ENCODE measurements at places on chromosomes 3 and 15.

DNA sequence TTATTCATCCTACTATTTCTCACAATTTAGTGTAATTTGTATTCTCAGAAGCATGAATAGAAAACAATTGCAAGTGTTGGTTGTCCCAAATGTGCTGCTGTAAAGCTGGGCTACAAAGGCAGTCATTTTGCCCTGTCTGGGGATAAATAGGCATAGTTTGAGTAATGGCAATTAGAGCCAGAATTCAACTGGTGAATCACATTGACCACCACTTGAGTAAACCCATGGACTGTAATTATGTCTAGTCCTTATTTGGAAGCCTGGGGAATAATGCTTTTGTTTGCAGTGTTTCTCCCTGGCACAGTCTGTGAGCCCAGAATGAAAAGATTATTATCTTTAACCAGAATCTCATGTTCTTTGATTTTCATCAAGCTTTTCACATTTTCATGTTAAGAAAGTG is 30.5 kb upstream of the CHL1 start:
- DNase-seq = no peak

- no peak for DNase-seq
These were observed 10.1 kb downstream of the LCTL start for GRCh38 chr15:66555685-66556084.

GRCh38 chr15:91965501-91966193 is 112.1 kb downstream of the SLCO3A1 start:
- DNase-seq = peak; percentile 79

DNA sequence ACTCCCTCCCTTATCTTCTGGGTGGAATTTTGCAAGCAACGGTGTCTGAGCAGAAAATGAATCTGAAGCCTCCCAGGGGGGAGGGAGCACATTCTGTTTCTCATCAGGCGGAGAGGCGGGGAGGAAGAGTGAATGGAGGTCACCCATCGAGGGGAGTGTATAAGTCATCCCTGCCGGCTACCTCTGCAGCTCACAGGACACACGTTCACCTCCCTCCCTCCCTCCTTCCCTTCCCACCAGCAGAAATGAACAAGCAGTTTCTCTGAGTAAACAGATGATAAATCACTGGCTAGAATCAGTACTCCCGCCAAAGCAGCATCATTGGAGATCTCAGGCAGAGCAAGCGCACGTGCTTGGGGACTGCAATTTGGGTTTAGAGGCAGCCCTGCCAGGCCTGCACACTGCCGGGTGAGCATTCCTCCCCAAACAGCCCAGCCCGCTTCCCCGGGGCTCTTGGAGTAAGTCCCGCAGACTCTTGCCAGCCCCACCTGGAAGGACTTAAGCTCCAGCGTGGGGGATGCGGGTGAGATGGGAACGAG is 38.3 kb downstream of the CPN2 start:
- no peak for DNase-seq

GRCh38 chr3:112407214-112407887 is 74.4 kb downstream of the CD200 start:
- no peak for DNase-seq

DNA sequence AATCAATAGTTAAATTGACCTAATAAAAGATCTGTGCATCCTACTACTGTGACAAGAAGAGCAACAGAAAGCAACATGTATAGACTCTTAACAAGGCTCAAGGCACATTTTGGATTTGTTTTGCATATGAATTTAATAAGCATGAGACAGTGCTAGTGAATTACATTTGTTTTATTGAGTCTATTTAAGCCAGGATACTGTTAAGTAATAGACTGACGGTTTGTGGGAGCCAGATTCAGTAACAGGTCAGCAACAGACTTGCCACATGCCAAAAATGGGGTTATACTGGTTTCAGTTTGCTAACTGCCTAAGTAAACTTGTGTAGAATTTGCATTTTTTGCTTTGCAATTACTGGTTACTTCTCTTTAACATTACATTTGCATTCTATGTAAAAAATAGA is 54.0 kb downstream of the MBNL1 start:
- no peak for DNase-seq

- peak; percentile 71 for DNase-seq
These were observed 612 bp downstream of the APPL1 start for GRCh38 chr3:57227930-57228751.

DNA sequence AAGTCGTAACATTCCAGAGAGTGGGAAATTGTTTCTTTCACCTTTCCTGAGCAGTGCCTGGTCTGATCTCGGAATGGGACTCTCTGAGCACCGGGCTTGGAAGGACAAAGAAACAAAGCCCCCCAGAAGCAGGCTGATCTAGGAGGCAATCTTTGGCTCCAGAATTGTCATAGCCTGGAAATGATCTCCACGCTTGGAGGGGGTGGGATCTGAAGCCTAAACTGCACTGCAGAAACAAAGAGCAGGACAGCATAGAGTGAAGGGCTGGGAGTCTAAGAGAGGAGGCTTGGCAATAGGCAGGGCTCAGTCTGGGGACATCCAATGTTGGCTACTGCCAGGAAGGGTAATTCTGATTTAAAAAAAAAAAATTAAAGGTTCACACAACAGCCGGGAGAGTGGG is 1.9 kb downstream of the CRABP1 start:
- no peak for DNase-seq

DNA sequence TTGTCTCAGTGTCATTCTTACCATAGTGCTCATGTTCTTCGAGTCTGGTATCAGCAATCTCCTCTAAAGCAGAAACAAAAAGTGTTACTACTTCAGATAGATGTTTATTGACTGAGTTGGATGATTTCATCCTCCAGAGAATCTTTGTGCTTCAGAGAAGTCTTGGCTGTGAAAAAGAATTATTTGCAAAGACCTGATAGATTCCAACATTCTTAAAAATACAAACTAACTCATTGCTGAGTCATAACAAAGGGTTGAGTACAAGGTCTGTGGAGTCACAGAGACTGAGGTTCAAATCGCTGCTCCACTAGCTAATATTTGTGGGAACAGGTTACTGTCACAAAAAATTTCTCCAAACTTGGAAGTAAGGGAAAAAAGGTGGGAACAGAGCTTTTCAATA is 9.0 kb upstream of the STRIT1 start:
- no peak for DNase-seq

DNA sequence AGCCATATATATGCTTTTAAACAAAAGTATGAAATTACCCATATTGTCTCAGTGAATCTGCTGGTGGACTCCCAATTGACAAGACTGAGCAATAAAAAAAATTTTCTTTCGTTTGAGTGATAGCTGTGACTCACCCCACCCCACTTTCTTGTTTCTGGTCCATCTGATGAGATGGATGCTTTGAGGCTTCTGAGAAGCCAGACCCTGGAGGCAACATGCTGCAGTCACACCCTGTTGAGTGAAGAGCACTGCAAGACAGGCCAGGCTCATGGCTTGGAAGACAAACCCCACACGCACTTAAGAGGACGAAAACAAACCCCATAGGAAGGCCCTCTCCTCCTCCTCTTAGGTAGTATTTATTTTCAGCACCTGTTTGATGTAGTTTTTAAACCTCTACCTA is 276.0 kb upstream of the TTC14 start:
- no peak for DNase-seq

- peak; percentile 9 for DNase-seq
These were observed 170.0 kb downstream of the TMEM108 start for GRCh38 chr3:133208184-133208583.

- no peak for DNase-seq
These were observed 41.0 kb downstream of the MBNL1 start for GRCh38 chr3:152309535-152310307.

- no peak for DNase-seq
These were observed 17.5 kb downstream of the CCR8 start for GRCh38 chr3:39346785-39347585.

DNA sequence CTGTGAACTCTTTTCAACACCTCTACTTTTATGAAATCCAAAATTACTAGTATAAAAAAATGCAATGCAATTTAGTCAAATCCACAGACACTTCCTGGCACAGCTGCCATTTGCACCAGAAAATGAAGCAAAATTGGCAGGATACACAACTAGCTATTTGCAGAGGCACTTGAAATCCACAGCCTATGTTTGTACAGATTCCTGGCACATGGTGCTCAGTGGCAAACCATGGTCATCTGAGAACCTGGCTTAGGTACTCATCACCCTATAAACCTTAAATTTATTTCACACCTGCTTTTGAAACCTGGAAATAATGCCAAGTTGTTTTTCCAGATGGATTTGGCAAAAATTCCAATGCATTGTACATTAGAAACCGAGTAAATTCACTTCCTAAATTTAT is 20.2 kb upstream of the PPM1L start:
- DNase-seq = no peak

DNA sequence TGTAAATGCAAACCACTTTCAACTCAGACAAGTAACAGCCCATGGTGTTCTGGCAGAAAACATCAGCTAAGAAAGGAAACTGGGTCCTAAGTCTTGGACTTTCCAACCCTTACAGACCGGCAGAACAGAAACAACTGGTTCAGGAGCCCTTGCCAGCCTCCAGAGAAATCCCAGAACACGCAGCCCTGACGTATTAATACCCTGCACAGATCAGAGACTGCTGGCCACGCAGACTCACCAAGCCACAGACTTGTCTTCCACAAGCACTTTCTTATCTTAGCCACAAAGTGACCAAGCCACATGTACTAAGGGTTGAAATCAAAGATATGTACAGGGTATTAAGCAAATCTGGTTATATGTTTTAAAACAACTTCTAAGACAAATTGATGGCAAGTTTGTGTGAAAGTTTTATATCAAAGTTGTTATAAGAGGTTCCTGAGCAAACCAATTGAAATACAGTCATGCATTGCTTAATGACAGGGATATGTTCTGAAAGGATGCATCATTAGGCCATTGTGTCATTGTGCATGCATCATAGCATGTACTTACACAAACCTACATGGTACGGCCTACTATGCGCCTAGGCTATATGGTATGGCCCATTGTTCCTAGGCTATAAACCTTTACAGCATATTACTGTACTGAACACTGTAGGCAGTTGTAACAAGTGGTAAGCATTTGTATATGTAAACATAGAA is 36.8 kb downstream of the BTD start:
- DNase-seq = no peak

- DNase-seq = no peak
These were observed 24.3 kb upstream of the GP5 start for GRCh38 chr3:194423317-194423716.

- no peak for DNase-seq
These were observed 20.8 kb upstream of the ITGB5 start for GRCh38 chr3:124907957-124908356.

- DNase-seq = no peak
These were observed 102.2 kb downstream of the HHLA2 start for GRCh38 chr3:108398510-108398909.

GRCh38 chr3:120506076-120506827 is 55.5 kb upstream of the FSTL1 start:
- DNase-seq = no peak

- peak; percentile 68 for DNase-seq
These were observed 125.1 kb downstream of the TIGIT start for GRCh38 chr3:114418724-114419543.

GRCh38 chr15:59292442-59293151 is 80.1 kb downstream of the MYO1E start:
- no peak for DNase-seq

DNA sequence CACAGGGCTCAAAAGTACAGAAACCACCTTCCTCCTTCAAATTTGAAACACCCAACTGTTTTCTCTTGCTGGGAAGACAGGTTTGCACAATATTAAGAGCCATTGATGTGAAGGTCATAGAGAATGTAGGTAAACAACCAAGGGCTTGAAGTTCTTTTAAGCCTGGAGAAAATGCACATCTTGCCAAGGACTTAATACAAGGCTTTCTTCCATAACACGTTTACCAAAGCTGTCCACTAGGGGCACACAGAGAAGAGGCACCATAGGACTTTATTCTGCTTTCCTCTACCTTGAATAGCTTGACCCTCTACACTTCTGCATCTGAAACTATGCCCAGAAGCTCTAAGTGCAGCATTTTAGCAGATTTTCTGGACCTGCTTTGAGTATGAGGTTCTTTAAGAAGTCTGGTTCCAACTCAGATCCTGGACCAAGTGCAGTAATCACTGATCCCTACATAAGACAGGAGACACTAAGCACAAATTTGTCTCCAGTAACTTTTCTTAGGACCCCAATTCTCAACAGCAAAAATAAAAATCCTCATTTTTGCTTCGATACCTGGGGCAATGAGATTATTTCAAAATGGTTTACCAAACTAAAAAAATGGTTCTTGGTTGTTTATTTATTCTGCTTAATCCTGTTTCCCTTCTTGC is 138.0 kb downstream of the FBN1 start:
- peak; percentile 39 for DNase-seq

DNA sequence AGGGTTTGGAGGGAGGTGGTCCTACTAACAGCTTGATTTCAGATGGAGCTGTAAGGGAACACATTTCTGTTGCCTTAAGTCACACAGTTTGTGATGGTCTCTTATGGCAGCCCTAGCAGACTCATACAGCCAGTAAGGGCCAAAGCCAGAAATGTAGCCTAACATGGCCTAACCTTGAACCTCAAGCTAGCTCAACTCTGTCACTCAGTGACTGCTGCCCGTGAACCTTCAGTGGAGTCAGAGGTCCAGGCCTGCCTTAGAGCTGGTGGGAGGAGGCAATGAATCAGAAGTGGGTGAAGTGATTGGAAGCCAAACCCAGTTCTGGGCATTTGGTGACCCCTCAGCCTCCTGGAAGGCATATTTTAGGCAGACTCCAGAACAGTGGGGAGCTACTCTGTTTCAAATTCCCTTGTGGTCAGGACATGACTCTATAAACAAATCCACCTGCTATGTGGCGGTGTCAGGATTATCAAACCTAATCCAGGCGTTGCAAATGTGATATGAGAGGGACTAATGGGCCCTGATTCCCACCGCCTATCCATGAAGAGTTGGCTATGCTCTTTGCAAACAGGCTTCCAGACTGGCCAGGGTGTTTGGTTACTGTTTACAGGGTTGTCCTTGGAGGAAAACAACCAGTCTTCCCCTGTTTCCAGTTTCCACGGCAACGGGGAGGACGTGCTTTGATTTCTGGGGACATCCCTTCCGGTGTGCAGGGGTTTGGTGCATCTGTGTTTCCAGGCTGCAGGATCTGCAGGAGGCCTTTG is 105.9 kb upstream of the AGBL1 start:
- DNase-seq = no peak

- no peak for DNase-seq
These were observed 76.6 kb downstream of the SLC25A26 start for GRCh38 chr3:66297260-66297873.

DNA sequence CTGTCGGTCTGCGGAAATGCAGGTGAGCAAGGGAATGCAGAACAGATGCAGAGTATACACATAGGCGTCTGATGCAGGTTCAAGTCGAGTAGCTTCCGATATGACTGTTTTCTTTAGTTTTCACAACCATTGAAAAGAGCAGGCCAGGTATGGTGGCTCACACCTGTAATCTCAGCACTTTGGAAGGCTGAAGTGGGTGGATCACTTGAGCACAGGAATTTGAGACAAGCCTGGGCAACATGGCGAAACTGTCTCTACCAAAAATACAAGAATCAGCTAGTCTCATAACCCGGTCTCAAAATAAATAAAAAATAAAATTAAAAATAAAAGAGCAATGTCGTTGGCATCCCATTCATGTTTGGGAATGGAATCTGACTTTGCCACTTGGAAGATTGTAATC is 101.5 kb downstream of the PTPRG start:
- no peak for DNase-seq
